ENCODE measurements at places on chromosomes 6 and 20.

DNA sequence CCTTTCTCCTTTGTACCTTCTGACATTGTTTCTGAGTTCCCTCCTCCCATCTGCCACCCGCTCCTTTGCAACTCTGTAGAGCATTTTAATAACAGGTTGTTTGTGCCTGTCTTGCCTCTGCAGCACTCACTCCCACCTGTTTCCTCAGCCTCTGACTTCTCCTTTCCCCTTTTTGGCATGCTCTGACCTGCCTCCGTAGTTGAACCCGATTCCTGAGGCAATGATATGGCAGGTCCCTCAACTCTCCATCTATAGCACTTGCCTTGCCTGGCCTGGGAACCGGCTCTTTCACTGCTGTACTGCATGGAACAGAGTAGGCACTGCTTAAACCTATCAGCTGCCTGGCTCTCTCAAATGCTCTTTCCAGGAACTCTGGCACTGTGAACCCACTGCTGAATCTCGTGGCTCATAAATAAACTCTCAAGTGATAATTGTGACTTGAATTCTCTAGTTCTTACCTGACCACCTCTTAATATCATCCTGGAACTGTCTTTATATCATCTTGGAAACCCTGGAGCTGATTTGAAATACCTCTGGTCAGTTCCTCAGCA, 50.3 kb downstream of the UTRN start:
- no peak for DNase-seq

DNA sequence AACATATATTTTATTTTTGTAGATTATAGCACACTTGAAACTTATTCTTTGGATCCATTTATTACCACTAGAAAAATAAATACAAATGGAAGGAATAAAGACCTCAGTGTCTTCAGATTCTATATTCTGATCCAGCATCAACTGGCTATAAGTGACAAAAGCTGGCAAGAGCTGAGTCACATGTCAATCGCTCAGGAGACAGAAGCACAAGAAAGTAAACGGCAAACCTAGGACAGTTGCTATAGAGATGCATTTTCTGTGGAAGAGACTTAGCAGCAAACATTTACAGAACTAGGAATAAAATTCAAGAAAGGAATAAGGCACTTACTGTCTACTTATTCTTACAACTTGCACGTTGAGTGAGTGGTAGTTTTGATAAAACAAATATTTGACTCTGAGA, 230.4 kb downstream of the CLVS2 start:
- no peak for DNase-seq

- DNase-seq, result no peak
These were observed 101.0 kb downstream of the ARHGAP18 start for GRCh38 chr6:129608886-129609537.

GRCh38 chr6:67560068-67560467, 1075.0 kb upstream of the ADGRB3 start:
- no peak for DNase-seq

- no peak for DNase-seq
These were observed 5.9 kb upstream of the PTPN1 start for GRCh38 chr20:50504231-50504823.

- DNase-seq, result no peak
These were observed 43.4 kb downstream of the LYRM4 start for GRCh38 chr6:5217356-5217755.

DNA sequence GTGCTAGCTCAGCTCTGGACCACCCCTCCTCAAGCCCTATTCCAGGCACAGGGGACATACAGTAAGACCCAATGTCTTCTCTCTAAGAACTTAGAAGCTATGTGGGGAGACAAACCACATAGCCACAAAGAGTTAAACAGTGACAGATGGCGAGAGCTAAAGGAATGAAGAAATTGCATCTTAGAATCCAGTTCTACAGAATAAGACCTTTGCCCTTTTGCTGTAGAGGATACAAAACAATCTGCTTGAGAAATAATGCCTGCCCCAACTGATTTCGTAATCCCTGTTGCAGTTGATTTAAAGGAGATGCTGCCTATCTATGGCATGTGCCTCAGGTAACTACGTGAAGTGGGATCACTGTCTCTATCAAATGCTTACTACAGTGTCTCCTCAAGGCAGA, 31.2 kb downstream of the TNFRSF21 start:
- DNase-seq, result no peak

- no peak for DNase-seq
These were observed 75.9 kb downstream of the PLCG1 start for GRCh38 chr20:41213150-41213820.

DNA sequence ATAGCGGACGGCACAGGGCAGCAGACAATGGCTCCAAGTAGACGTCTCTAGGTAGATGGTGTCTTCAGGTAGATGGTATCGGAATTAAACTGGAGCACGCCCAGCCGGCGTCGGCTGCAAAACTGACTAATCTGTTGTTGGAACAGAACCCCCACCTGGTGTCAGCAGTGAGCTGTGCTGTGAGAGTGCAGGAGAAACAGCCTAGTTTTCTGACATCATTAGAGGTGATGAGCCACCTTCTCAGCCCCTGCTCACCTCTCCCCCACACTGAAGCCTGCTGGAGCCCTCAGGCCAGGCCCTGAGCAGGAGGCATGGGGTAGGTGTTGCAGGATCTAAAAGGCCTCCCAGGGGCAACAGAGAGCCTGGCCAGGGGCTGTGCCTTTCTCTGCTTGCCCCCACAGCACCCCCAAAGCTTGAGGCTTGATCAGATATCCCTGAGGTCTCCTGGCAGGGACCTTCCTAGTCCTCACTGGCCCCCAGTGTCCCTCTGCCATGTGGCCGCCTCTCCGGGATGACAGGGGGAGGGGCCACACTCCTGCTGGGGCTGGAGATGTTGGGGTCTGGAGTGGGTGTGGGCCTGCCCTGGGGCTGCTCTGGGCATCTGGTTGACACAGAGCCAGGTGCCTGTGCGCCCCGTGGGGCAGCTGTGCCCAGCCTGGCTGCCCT, 6.9 kb upstream of the HELZ2 start:
- peak; percentile 51 for DNase-seq

GRCh38 chr6:118186672-118187567, 279.9 kb downstream of the SLC35F1 start:
- no peak for DNase-seq

GRCh38 chr6:130366107-130367005, 539 bp downstream of the TMEM200A start:
- DNase-seq, result peak; percentile 34

GRCh38 chr6:21201637-21202350, 391.8 kb upstream of the SOX4 start:
- no peak for DNase-seq

DNA sequence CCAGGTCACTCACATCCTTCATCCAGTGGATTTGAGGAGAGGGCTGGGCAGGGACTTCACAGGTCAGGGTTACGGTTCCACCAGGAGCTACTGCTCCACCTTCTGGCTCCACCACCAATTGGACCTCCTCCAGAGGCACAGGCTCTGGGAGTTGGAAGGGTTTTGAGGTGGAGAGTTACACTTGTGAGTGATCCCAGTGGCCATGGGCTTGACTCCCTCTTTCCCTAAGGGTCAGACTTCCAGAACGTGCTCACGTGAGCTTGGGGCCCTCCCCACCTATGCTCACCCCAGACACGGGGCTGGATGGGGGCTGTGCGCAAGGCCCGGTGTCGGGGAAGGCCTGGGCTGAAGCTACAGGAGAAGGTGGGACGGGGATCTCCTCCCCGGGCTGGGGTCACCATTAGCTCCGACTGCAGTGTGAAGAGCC, 1.5 kb downstream of the AGER start:
- no peak for DNase-seq

DNA sequence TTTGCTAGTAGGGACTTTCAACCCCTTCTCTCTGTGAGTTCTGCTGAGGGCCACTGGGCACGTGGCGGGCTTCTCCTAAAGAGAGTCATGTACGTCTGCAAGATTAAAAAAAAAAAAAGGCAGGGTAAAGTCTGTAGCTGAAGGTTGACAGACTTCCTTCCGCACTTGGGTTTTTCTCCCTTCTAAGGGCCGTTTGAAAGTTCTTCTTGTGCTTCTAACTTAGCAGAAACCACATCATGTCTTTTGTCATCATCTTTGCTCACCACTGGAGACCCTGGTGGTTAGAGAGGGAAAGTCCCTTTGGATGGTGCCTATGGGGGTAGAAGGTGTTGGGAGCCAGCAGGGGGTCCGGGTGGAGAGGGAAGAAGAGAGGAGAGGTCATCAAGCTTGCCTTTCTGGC, 31.4 kb downstream of the PRDM1 start:
- DNase-seq, result peak; percentile 53

DNA sequence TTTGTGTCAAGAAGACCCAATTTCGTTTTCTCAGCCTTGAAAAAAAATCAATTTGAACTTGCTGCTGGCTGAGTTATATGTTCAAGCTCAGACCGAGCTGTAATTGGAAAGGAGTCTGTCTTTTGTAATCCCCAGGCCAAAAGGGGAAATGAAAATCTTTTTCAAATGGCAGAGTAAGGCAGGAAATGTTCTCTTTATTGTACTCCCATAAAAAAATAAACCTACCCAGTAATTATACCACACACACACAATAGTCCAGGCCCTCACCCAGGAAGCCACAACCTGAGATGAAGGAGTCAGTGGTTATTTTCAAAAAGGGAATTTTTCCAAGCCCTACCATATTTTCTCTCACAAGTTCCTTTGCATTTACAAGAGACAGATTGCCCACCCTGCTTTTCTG, 45.3 kb downstream of the CLIC5 start:
- no peak for DNase-seq

GRCh38 chr6:37709250-37709931, 11.7 kb upstream of the MDGA1 start:
- DNase-seq, result no peak

DNA sequence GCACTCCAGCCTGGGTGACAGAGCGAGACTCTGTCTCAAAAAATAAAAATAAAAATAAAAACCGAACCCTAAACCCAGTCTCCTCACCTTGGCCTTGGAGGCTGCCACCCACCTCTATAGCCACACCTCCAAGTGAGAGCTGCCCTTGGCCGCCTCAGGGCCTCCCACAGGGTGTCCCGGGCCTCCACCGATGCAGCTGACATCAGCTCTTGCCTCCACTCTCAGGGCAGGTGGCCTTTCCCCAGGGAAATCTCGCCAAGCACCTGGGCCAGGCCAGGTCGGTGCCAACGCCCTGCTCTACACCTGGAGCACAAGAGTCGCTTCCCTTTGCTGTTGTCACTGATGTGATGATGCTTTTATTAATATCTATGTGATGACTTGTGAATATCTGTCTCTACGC, 8.9 kb upstream of the MYL9 start:
- DNase-seq, result no peak

GRCh38 chr20:38073307-38074071, 39.9 kb downstream of the RPRD1B start:
- DNase-seq, result no peak

DNA sequence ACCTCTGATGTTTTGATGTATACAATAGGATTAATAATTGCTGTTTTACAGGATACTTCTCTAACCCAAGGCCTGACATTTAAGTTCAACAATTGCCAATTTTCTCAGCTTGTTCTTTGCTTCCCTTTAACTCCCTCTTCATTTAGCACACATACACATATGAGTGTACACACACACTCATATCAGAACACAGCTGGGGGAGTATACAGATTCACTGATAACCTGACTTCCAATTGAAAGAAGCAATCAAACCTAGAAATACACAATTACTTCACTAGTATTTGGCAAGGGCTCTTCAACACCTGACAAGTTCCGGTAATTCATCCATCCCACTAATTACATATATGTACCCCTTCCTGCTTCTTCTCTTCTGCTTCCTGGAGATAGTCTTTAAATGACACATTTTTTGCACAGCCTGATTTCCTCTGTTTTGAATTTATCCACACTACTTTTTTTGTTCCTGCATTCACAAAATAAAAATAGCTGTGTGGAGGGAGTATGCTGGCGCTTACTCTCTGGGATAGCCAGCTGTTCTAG, 11.2 kb downstream of the UST start:
- no peak for DNase-seq

DNA sequence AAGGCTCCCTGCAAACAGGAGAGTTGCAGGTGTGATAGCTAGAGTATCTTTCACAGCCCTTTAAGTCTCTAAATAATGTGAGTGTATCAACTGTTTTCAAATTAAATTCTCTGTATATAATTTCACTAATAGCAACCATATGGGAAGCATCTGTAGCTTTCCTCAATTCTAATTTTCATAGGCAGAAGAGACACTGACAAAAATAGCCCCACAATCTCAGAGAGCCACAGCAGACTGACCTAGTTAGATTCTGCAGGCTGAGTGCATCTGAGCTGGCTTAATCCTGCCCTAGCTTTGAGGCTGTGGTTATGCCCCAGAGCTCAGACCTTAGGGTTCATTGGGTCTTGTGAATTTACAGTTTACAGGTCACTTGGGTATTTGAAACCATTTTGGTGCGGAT, 63.9 kb downstream of the MAP7 start:
- DNase-seq, result no peak

DNA sequence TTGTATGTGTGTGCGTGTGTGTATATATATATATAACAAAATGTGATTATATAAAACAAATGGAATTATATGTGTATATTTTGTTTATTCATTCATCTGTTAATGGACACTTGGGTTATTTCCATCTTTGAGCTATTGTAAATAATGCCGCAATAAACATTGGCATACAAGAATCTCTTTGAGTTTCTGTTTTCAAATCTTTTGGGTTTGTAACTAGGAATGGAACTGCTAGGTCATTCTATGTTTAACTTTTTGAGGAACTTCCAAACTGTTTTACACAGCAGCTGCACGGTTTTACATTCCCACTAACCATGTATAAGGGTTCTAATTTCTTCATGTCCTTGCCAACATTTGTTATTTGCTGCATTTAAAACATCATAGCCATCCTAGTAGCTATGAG, 39.9 kb upstream of the TGM2 start:
- DNase-seq, result no peak

DNA sequence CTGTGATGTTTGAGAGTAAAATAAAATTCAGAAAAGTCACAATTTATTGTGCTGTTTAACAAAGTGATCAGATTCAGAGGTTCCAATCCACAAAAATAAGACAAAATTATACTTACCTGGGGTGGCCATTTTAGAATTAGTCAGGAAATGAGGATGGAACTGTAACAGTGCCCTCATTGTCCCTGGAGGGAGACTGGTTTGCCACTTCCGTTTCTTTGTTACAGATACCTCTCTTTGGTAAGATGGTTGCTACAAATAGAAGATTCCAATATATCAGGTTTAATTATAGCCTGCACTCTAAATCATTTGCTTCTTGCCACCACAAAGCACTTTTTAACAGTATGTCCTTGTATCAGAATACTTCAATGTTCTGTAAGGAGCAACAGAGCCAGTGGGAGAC, 95.6 kb downstream of the CTNNBL1 start:
- no peak for DNase-seq

DNA sequence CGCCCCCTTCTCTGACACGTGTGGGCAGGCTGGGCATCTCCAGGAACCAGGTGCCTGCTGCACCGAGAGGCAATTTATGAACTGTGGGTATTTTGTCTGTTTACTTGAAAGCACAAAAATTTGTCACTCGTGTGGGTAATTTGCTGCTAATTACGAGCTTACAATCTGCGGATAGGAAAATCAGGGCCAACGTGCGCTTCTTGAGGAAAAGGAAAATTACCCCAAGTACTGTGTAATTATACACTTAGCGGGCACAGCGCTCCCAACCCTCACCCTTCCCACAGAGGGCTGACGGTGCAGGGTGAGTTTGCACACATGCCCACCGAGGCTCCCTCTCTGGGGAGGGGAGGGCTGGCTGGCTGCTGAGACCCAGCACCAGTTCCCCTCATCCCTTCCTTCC, 25.3 kb upstream of the MDGA1 start:
- no peak for DNase-seq

- no peak for DNase-seq
These were observed 28.5 kb upstream of the CCR6 start for GRCh38 chr6:167094436-167094819.

GRCh38 chr20:23039885-23040508, 4.9 kb downstream of the SSTR4 start:
- no peak for DNase-seq

- no peak for DNase-seq
These were observed 3.1 kb downstream of the YTHDF1 start for GRCh38 chr20:63212792-63213191.

Measured in activated T-helper 9 cell treated with anti-CD3 and anti-CD28 coated beads, Interleukin-2, amount 50 U/mL, for 16 hours (primary cell).